Lower lobe of right lung (tissue), 2 donors: ENCODE measurements at places on chromosomes 7 and 10. TPM values are rescaled to one million over a fixed set of nuclear protein-coding genes. Genes with fewer than 3 reads are reported as not detected.
A peak's percentile ranks its signal among the peaks of the same experiment; 100 is the strongest.

The TMEM236 gene
- 5.9 TPM for total RNA-seq

The SLC29A4 gene
- total RNA-seq = 2.7 TPM

The A1CF gene
- total RNA-seq = not detected

The RPA3 gene
- total RNA-seq = 27.4 TPM

The SEMA3A gene
- 9.7 TPM for total RNA-seq

The JAKMIP3 gene
- total RNA-seq = 0.18 TPM

The OR2A5 gene
- total RNA-seq = not detected

DNA sequence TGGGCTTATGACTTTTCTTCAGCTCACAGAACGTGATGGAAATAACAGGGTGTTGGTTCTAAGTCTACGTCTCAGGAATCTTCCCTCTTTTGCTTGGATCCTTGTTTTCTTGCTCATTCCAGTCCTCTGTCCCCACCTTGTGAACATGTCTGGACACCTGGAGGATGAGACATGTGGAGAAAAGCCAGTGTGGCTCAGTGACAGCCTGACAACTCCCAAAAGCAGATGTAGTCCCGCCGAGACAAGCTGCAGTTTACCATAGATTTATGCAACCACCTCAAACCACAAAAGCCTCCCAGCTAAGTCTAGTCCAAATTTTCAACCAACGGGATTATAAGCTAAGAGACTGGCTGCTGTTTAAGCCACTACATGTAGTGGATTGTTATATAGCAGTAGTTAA, 476.1 kb downstream of the SH2D4B start:
- no peaks in the 10 kb centered on the region for H3K27me3 ChIP-seq
- no peak overlapping the region for H3K4me3 ChIP-seq
- no peak for DNase-seq
- H3K4me1 ChIP-seq = no peaks in the 10 kb centered on the region
- H3K36me3 ChIP-seq = no peaks in the 10 kb centered on the region

GRCh38 chr7:69864274-69864673, 266.0 kb downstream of the AUTS2 start:
- no peaks in the 10 kb centered on the region for H3K27me3 ChIP-seq
- no peak overlapping the region for H3K4me3 ChIP-seq
- no peak for DNase-seq
- no peak overlapping the region for H3K27ac ChIP-seq

GRCh38 chr10:78596556-78596955, 472.2 kb upstream of the ZMIZ1 start:
- no peak overlapping the region for H3K27ac ChIP-seq
- no peaks in the 10 kb centered on the region for H3K27me3 ChIP-seq
- no peaks in the 10 kb centered on the region for H3K36me3 ChIP-seq

GRCh38 chr10:96541921-96542320, 28.2 kb upstream of the TLL2 start:
- H3K4me3 ChIP-seq = no peak overlapping the region
- H3K4me1 ChIP-seq = peaks cover 5% of the 10 kb centered on the region
- H3K36me3 ChIP-seq = peaks cover 66% of the 10 kb centered on the region
- H3K27ac ChIP-seq = no peak overlapping the region

DNA sequence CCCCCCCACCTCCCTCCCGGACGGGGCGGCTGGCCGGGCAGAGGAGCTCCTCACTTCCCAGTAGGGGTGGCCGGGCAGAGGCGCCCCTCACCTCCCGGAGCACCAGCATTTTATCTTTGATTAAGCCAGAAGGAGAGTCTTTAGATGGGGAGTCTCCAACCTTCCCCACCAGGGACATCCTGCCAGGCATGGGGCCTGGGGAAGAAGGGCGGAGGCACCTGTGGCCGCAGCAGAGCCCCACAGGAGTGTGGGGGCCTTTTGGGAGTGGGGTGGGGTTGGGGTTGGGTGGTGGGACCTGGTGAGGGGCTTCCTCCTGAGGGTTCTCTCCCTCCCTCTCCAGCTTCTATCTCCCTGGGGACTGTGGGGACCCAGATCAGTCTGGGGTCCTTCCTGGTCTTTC, 18.2 kb downstream of the ZNF783 start:
- peaks cover 60% of the 10 kb centered on the region for H3K36me3 ChIP-seq
- no peak overlapping the region for H3K4me3 ChIP-seq
- DNase-seq = no peak
- peaks cover 6% of the 10 kb centered on the region for H3K4me1 ChIP-seq
- H3K27ac ChIP-seq = no peak overlapping the region

GRCh38 chr10:7605565-7606295, 61.0 kb downstream of the ITIH5 start:
- H3K4me3 ChIP-seq = no peak overlapping the region
- H3K4me1 ChIP-seq = peaks cover 17% of the 10 kb centered on the region
- no peaks in the 10 kb centered on the region for H3K27me3 ChIP-seq
- H3K36me3 ChIP-seq = no peaks in the 10 kb centered on the region

- peak overlapping the region; percentile 86 for H3K27ac ChIP-seq
- peaks cover 6% of the 10 kb centered on the region for H3K36me3 ChIP-seq
- DNase-seq = peak; percentile 79
Observed at GRCh38 chr10:45420453-45421192, 46.6 kb downstream of the ALOX5 start.

DNA sequence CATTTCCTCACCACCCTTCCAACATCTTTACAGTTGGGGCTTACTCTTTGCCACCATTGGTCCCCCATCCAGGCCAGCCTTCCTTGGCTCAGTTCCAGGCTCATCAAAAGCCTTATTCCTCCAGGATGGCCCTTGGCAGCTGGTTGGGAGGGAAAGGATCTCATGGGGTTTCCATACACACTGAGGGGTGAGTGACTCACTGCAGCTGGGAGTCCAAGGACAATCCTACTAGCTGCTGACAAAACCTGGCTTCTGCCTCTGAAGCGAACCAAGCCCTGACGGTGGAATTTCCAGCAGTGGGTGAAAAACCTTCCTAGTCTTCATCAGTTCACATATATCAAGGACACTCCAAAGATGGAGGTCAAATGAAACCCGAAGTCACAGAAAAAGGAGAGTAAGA, 22.9 kb downstream of the CRHR2 start:
- no peaks in the 10 kb centered on the region for H3K36me3 ChIP-seq
- H3K4me1 ChIP-seq = no peaks in the 10 kb centered on the region
- no peak overlapping the region for H3K27ac ChIP-seq

GRCh38 chr7:24777806-24778205, 20.5 kb upstream of the GSDME start:
- DNase-seq = no peak
- no peak overlapping the region for H3K27ac ChIP-seq
- peaks cover 4% of the 10 kb centered on the region for H3K4me1 ChIP-seq
- H3K27me3 ChIP-seq = no peaks in the 10 kb centered on the region

DNA sequence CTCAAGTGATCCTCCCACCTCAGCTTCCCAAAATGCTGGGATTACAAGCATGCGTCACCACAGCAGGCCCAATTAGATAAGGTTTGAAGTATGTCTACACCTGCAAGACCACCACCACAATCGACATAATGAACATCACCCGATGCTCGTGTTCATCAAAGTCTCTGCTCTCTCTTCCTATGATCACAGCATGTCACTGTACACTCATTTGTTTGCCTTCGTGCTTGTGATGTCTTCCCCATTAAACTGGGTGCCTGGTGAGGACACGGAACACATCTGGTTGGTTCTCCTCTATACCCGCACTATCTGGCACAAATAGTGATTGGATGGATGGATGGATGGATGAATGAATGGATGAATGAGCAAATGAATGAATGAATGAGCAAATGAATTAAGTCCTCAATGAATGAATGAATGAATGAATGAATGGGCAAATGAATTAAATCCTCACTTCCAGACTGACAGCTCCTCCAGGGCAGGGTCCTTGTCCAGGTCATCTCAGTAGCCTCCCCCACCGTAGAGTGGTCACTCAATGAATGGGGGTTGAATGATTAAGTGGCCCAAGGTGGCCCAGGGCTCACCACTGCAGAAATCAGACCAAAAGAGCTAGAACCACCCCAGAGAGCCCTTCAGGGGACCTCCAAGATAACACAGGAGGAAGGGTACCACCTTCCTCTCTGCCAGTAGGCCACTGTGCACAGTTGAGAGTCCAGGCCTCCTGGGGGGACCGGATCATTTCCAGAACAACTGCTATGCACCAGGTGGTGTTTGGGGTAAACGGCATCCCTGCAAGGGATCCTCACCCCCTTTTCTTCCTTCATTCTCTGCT, 101.9 kb upstream of the TNRC18 start:
- no peak for DNase-seq
- no peaks in the 10 kb centered on the region for H3K27me3 ChIP-seq
- H3K4me1 ChIP-seq = peaks cover 33% of the 10 kb centered on the region
- peaks cover 44% of the 10 kb centered on the region for H3K36me3 ChIP-seq
- H3K4me3 ChIP-seq = no peak overlapping the region
